ENCODE measurements at places on chromosomes 5 and 9. TPM values are rescaled to one million over a fixed set of nuclear protein-coding genes. Genes with fewer than 3 reads are reported as not detected.

ARSI gene
- total RNA-seq = 1.8 TPM

GHR gene
- 1.8 TPM for total RNA-seq

RNF14 gene
- 49.8 TPM for total RNA-seq

SLCO6A1 gene
- not detected for total RNA-seq

SETD9 gene
- 0.68 TPM for total RNA-seq

PTAR1 gene
- total RNA-seq = 47.5 TPM

RABEPK gene
- total RNA-seq = 30.5 TPM

PDLIM4 gene
- 118 TPM for total RNA-seq

RAB3C gene
- total RNA-seq = 4.2 TPM

FOXE1 gene
- total RNA-seq = 0.06 TPM

SPATA31E1 gene
- total RNA-seq = not detected

KIF4B gene
- total RNA-seq = 0.23 TPM

RNF38 gene
- total RNA-seq = 26.4 TPM

ZNF354C gene
- 3.1 TPM for total RNA-seq

GLRA1 gene
- total RNA-seq = not detected

VCAN gene
- total RNA-seq = 70.5 TPM

PFN3 gene
- total RNA-seq = not detected

RANBP17 gene
- 12.9 TPM for total RNA-seq

SLC44A1 gene
- total RNA-seq = 28.7 TPM

CAVIN4 gene
- 3.3 TPM for total RNA-seq

SLC46A2 gene
- not detected for total RNA-seq

TAF11L11 gene
- not detected for total RNA-seq

HNRNPAB gene
- total RNA-seq = 146 TPM

COL23A1 gene
- 0.05 TPM for total RNA-seq

CNTNAP3 gene
- total RNA-seq = 10.9 TPM

SURF6 gene
- 17.1 TPM for total RNA-seq

SLC45A2 gene
- total RNA-seq = not detected

SPATA31D4 gene
- not detected for total RNA-seq

PARP8 gene
- 4.5 TPM for total RNA-seq

SH3RF2 gene
- total RNA-seq = 4.0 TPM

ITK gene
- total RNA-seq = not detected

HAVCR1 gene
- total RNA-seq = not detected

RPS23 gene
- total RNA-seq = 1,829 TPM

TEK gene
- total RNA-seq = 63.0 TPM

KIF20A gene
- total RNA-seq = 8.2 TPM

MYORG gene
- total RNA-seq = 14.2 TPM

IFNA2 gene
- not detected for total RNA-seq

SNCAIP gene
- total RNA-seq = 18.4 TPM

TAS2R1 gene
- not detected for total RNA-seq

CATSPER3 gene
- not detected for total RNA-seq

PCDHA10 gene
- total RNA-seq = under 0.01 TPM

CDC25C gene
- 2.9 TPM for total RNA-seq

DNAH5 gene
- 2.0 TPM for total RNA-seq

WDR31 gene
- 0.99 TPM for total RNA-seq
